ENCODE measurements at places on chromosomes 5 and 9. TPM values are rescaled to one million over a fixed set of nuclear protein-coding genes. Genes with fewer than 3 reads are reported as not detected.
A peak's percentile ranks its signal among the peaks of the same experiment; 100 is the strongest.

KIF20A gene
- total RNA-seq: 0.59 TPM

DNA sequence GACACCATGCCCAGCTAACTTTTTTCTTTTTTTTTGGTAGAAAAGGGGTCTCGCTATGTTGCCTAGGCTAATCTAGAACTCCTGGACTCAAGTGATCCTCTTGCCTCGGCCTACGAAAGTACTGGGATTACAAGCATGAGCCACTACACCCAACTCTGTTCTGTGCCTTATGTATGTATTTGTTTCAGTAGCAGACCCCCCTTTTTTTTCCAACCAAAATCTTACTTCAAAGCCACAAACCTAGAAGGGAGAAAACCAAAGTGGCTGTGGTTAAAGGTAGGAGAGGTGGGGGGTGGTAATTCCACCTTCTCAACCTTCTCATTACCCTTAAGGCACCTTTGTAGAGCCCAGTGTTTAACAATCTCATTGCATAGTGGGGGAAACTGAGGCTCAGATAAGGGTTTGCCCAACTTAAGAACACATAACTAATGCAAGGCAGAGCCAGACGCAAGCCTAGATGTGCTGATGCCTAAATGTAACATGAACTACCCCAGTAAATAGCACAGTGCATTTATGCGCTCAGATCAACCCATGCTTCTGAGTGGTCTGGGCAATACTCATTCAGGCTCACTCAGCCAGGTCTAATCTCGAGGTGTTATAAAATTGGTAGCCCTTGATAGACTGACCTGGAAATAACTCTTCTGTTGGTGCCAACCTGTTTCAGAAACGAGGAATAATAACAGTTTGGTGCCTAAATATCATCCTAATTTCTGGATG is 33.0 kb downstream of the ITK start:
- no peak for DNase-seq

DNA sequence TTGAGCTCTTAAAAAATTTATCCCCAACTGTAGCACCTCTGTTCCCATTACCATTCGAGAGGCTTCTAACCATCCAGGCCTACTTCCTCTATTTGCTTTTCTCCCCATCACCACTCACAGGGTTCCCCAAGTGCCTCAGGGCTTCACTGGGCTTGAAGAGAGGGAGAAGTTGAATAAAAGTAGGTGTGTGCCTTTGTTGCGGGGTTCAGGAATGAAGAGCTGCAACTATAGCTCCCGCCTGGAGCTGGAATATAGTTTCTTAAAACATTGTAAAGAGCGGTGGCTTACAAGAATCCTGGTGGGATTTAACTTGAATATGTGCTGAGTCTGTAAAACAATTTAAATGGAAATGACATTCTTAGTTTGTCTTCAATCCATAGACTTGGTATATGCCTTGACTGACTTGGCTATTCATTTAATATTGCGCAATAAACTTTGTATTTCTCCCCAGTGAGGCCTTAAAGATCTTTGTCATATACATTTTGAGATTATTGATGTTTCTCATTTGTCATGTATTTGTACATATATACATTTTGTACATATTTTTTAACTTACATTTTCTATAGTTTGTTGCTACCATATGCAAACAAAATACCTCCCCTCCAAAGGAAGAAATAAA is 7.2 kb downstream of the ENTREP1 start:
- no peak for DNase-seq

- no peak for DNase-seq
These were observed 139.4 kb upstream of the IRX1 start for GRCh38 chr5:3456121-3456681.

GRCh38 chr9:114284316-114285060 is 38.4 kb upstream of the ORM1 start:
- peak; percentile 14 for DNase-seq

DNA sequence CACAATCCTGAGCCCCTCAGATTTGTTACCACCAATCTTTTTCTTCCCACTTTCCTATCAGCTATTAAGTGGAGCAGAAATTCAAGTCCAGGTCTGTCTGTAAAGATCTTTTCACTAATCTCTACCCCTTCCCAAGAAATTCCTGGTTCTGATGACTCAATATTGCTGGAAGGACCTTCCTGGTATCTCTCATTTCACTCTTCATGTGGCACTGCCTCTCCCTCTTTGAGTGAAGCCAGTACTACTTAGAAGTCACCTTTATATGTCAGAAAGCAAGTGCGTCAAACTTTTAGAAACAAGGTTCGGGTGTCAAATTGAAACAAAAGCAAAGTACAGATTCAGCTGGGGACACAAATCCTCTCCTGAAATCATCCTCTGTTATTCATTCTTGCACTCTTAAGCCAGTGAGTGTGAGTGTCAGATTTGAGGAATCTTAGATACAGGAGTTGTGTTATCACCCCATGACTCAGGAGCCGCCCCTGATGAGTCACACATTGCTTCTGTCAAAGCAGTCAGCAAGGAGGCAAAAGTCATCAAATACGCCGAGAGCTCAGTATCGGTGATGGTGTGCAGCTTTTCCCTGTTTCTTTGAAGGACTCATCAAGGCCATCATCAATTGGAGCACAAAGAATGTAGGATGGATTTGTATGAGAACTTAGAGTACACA is 313.0 kb downstream of the CETN3 start:
- no peak for DNase-seq

DNA sequence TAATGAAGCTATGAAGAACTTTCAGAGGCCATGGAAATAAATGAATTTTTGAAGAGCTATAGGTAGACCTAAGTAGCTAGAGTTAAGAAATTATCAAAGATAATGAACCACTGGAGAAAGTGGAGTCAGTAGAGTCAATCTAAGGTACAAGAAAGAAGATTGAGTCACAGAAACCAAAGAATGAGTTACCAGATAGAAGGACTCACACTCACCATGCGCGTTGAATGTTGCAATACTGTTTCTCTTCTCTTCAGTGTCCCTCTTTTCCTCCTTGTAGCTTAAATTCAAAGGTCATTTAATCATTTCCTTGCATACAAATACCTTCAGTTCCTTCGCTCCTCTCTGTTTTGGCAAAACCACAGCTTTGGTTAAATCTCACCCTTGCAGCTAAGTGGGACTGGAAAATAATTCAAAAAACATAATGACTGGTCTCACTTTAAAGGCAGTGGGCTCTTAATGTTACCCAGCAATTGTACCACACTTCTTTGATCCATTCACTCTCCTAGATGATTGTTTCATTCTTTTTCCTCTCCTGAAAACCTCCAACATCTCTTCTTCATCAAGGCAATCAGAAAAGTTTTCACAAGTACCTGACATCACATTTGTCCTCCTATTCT is 58.3 kb downstream of the NIPBL start:
- DNase-seq: no peak

EGR1 gene
- 6.4 TPM for total RNA-seq

DNA sequence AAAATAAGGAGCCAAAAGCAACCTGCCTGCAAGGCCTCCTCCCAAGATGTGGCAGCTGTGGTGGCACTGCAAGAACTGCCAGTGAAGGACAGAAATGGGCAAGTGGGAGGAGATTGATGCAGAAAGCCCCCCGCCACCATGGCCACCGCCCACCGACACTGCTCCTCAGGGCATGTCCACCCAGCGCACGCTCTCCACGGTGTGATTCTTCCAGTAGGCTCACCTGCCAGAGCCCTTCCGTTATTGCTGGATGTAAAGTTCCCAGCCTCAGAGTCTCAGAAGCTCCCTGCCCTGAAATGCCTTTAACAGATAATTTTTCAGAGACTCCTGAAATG is 155.2 kb upstream of the PHYKPL start:
- no peak for DNase-seq

Data from left ventricle myocardium superior (tissue), 1 donor.